ENCODE measurements at places on chromosomes 5 and 9.

DNA sequence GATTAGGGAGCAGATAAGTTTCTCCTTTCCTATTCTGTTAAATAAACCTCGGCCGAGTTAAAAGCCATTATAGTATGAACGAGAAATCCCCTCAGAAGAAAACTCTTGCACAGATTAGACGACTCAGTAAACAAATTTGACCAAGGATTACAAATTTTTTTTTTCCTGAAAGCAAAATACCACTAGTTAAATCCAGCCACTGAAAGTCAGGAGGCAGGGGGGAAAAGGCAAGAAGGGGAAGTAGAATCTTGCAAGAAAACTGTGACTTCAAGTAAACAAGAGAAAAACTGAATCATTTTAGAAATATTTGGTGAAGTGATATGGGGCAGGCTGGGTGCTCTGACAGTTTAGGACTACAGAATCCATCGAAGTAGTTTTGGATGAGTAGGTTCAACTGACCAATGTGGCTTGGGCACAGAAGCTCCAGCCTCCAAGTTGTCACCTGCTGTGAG is 251.0 kb downstream of the DENND1A start:
- no peak for DNase-seq

DNA sequence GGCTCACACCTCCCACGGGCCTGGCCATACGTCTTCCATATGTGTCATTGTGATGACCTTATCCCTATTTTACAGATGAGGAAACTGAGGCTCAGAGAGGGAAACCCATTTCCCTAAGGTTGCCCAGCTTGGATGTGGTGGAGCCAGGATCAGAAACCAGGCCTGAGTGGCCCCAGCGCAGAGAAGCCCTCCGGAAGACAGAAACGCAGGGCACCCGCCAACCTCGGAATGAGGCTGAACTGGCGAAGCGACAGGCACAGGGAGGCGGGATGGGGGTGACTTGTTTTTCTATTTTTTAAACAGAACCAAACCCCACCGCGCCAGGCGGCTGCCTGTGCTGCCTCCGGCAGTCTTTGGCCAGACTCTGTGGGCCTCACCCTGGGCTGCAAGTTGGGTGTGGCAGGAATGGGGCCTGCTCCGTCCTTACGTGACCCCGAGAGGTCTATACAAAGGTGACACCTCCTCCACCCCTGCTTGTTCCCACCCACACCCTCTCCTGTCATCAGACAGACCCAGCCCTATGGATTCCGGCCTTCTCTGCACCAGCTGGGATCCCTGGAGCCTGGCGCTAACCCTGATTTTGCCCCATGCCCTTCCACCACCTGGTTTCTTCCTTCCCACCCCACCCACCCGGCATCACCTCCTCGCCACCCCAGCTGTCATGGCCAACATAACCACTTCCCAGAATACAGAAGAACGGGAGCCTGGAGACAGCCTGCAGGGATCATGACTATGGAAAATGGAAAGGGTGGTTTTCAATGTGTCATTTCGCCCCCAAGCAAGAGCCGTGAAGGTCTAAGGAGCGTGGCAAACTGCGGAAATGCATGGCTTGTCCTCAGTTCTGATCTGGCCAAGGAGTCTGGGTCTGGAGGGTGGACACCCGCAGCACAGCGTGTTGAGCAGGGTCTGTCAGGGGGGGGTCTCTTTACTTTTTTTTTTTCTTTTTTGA is 23.6 kb downstream of the PLPP7 start:
- no peak for DNase-seq

DNA sequence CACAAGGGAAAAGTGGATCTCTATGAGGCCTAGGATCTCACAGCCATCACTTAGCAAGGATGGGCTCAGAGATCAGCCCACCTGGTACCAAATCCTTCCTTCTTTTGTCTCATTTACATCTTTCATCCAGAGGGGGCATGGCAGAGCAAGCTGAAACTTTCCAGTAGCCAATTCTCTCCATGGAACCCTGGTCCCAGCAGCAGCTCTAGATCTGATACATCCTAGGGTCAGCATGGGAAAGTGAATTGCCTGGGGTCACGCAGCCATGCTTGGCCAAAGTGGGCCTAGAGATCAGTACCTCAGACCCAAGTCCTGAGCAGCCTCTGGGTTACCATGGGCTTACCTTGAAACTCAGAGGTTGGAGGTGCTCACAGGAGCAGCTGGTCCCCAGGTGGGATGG is 170.5 kb downstream of the GABBR2 start:
- DNase-seq, result no peak

- DNase-seq, result no peak
Measured at GRCh38 chr9:90433398-90433941, 209.2 kb downstream of the DIRAS2 start.

DNA sequence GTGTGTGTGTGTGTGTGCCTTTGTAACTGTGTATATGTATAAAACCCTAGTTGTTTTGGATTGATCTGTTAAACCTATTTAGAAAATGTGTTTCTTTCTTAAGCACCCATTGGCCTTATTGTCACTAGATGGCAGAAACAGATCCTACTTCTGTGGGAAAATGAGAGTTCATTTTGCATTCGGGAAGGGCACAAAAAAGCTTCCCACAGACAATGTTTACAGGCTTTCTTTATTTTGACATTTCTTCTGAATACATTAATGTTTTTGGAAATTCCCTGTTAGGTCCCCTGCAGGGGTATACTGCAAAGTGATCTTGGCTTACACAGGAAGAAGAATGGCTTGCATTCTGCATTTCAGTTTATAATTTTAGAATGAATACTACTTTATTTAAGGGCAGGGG is 481.8 kb upstream of the ARRDC3 start:
- no peak for DNase-seq

GRCh38 chr9:34989946-34990635 is 546 bp downstream of the DNAJB5 start:
- DNase-seq, result peak; percentile 11

- no peak for DNase-seq
Measured at GRCh38 chr5:142871363-142872193, 101.4 kb downstream of the ARHGAP26 start.

GRCh38 chr9:36164372-36164771 is 4.8 kb upstream of the CCIN start:
- DNase-seq, result no peak

- DNase-seq, result no peak
Measured at GRCh38 chr9:100213730-100214477, 114.9 kb downstream of the INVS start.

- no peak for DNase-seq
Measured at GRCh38 chr9:18821788-18822187, 211.2 kb downstream of the SAXO1 start.

DNA sequence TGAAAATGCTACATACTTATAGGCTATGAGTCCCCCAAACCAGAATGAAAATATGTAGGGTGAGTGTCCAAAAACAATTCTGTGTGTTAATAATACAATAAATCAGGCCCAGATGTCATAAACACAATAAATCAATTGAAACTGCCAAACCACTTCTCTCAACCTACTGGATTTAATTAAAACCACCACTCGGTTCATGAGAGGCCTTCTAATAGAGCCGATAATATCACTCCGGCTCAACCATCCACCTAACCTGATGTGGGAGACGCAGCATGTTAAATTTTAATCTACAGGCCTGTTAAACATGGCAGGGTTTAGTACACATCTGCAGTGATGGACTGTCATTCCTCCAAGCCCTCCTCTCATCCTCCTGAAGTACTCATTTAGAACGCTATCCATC is 734.5 kb upstream of the ZNF608 start:
- no peak for DNase-seq

DNA sequence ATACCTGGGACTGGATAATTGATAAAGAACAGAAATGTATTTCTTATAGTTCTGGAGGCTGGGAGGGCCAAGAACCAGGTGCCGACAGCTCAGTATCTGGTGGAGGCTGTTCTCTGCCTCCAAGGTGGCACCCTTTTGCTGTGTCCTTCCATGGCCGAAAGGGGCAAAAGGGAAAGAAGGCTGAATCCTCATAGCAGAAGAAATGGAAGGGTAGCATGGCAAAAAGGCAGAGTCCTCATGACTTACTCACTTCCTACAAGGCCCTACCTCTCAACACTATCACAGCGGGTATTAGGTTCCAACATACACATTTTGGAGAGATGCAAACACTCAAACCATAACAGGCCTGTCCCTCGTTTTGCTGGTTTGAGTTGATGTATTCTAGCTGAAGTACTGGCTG is 25.1 kb upstream of the MED10 start:
- no peak for DNase-seq

- no peak for DNase-seq
Measured at GRCh38 chr5:1003296-1003937, 5.2 kb upstream of the NKD2 start.

DNA sequence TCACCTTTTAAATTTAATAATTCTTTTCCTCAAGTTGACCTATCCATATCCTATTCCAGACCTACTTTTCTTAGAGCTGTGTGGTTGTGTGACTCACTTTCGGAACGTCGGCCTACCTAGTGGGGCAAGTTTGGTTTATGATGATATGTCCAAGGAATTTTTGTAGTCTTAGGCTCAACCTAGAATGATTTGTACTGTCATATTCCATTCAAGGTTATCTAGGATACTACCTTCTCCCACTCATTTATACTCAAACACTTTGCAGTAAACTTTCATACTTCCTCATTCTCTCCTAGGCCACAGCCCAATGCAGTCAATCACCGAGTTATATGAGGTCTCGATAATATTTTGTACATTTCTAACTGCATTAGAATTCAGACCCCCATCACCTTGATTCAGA is 61.9 kb downstream of the PIK3R1 start:
- no peak for DNase-seq

DNA sequence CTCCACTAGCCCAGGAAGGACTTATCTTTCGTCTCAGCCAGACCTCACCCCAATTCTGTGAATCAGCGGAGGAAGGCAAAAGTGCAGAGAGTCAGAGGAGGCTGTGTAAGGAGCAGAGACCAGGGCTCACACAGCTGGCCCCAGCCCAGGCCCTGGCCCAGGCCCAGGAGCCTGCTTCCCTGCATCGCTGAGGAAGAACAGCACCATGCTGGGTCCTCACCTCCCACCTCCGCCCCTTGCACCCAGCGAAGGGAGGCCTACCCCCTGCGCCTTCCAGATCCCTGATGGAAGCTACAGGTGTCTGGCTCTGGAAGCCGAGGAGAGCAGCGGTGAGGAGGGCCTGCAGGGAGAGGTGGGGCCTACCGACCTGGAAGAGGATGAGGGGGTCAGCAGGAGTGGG is 22.3 kb upstream of the SYNPO start:
- DNase-seq, result no peak

- DNase-seq, result no peak
Measured at GRCh38 chr9:35056571-35057270, 15.7 kb downstream of the VCP start.
